ENCODE measurements at places on chromosomes 16 and 17.

- DNase-seq: no peak
These were observed 1.1 kb downstream of the NDEL1 start for GRCh38 chr17:8436844-8437171.

DNA sequence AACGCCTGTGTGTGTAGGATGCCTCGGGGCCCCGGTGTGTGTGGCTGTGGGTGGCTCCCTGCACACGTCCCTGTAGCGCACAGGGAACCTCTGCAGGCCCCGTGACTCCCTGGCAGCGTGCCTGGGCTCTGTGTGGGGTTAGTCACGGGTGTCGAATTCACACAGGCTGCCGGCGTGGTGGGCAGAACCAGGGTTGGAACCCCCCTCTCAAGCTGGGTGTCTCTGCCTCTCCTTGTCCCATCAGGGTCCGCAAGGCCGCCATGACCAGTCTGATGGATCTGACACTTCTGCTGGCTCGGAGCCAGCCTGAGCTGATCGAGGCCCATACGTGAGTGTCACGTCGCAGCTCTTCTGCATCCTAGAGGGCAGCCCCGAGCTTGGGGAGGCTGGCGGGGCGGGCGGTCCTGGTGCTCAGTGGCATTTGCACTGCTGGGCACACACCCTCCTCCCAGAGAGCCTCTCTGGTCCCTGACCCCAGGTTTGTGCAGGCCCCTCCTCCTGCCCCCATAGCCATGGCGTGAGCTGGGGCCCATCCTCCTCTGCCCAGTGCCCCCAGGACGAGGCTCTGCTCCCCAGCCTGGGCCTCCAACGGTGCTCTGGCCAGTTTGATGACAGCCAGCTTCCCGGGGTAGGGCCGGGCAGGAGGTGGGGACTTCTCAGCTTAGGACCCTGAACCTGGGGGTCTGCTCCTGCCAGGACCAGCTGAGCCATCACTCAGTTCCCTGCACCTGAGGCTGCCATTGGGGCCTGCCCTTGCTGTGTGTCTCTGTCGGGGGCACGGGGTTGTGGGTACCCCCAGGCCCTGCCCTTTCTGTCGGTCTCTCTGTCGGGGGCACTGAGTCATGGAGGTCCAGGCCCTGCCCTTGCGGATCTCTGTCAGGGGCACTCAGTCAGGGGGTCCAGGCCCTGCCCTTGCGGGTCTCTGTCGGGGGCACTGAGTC is 88.1 kb upstream of the ZNF750 start:
- DNase-seq: no peak

DNA sequence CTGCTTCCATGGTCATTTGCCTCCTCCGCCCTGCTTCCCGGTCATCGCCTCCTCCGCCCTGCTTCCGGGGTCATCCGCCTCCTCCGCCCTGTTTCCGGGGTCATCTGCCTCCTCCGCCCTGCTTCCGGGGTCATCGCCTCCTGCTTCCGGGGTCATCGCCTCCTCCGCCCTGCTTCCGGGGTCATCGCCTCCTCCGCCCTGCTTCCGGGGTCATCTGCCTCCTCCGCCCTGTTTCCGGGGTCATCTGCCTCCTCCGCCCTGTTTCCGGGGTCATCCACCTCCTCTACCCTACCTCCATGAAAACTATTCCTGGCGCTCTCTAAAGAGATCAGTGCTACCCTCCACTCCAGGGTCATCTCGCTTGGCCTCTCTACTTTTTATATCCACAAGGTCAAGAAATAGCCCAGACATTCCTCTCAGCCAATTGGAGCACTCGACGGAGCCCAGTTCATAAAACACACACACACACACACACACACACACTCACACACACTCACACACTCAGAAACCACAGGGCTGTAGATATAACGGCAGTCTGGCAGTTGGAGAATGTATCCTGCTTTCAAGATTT is 44.8 kb downstream of the TRARG1 start:
- DNase-seq: no peak

GRCh38 chr17:82602487-82602886 is 45.8 kb downstream of the WDR45B start:
- DNase-seq: no peak

GRCh38 chr17:36999471-36999870 is 50.7 kb downstream of the AATF start:
- no peak for DNase-seq

DNA sequence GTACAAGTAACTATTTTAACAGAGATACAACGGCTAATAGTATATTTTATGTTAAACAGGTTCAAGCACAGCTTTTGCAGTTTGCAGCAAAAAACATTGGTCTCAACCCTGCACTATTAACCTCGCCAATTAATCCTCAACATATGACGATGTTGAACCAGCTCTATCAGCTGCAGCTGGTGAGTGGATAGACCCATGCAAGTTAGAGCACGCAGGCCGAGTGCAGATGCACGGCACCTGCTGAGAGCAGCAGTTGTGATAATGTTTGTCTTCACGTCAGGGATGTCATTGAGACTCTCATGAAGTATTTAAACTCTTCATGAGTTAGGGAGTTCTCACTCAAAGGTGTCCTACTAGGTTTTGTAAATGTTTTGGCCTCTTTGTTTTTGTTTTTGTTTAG is 45.6 kb downstream of the TMC6 start:
- no peak for DNase-seq

DNA sequence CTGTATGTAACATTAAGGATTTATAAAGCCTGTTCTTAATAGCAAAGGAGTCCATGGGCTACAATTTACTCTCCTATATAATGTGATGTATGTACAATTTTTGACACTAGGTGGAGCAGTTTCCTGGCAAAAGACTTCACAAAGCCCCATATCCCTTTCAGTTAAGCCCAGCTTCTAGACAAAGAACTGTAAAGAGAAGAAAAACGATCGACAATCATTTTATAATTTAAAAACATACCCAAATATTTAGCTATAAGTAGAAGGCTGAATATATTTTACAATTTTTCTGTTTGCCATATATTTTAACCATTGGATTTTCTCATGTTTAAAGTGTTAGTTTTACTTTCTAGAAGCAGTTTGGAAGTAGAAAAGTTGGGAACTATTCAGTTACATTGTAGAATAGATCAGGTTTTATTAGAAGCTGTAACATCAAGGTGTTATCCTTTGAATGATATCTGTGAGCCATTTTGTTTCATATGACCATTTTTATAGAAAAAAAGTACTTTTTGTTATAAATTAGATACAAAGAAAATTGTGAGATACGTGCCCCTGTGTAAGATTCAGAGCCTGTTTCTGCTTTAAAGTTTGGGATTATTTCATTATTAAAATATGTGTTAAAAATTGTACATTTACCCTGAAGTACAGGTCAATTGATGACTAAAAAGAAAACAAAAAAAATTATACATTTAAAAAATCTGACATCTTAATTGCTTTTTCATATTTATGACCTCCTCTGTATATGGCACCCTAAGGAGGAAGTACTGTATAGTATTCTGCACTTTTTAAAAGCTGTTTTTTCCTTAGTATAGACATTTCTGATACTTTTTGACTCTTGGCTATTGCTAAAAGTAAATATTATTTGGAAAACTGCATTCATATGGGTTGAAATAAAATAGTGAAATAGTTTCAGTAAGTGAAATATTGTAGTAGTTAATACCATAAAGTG is 46.3 kb downstream of the VMP1 start:
- DNase-seq: no peak

- no peak for DNase-seq
These were observed 36.2 kb upstream of the DNAH17 start for GRCh38 chr17:78613416-78613815.

DNA sequence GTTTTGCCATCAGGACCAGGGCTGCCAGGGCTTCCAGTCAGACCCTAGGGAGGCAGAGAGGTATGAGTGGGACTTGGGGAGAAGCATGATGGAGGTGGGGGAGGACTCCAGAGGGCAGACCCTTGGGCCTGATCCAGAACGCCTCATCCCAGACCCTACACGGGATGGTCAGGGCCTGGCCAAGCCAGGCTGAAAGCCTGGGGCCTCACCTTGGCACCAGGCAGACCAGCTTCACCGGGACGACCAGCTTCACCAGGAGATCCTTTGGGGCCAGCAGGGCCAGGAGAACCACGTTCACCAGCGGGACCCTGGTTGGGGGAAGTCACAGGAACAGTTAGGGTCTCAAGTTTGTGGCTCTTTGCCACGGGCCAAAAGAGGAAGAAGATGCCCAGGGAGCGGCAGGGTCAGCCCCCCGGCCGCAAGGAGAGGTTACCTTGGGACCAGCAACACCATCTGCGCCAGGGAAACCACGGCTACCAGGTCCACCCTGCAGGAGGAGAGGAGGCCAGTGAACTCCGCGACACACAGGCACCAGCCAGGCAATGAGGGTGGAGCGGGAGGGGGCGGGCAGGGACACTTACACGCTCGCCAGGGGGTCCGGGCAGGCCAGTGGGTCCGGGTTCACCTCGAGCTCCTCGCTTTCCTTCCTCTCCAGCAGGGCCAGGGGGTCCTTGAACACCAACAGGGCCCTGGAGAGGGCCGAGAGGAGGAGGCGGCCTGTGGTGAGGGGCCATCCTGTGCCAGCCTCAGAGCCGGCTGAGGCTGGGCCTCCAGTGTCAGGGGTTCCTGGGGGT is 7.1 kb downstream of the COL1A1 start:
- DNase-seq: no peak

DNA sequence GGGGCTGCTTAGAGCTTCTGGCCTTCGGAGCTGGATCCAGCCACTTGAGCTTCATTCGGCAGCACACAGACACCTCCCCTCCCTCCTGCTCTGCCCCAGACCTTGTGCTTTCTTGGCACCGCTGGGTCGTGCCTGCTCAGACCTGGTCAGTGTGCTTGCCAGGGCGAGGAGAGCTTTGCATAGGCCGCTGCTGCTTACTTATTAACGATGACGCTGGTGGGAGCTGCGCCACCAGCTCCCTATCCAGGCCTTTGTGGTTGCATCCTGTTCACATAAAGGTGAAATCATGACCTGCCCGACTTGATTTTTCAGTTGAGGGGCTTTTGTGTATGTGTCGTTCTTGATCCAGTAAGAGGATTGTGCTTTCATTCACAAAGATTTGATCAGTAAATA is 101.1 kb downstream of the MSI2 start:
- no peak for DNase-seq

DNA sequence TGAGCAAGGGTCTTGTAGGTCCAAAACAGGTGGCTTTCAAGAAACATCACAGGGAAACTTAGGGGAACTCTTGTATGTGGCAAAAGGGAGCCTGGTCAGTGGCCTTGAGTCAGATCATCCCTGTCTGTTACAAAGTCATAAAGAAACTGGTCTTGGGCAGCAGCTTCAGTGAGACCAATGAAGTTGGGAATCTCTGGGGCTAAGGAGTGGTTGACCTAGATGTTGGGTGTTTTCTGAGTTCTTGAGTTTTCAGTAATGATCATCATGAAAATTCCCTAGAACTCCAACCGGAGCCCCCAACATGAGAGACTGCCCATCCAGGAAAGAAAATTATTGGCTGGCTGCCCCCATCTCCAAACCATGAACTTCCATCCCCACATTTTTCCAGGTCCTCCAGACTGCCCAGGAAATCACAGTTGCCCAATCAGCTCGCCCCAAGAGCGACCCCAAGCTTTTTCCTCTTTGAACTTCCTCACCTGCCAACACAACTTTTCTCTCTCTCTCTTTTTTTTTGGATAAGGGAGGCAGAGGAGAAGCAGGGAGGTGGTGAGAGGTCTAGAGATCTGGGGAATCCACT is 3.9 kb downstream of the CCR7 start:
- no peak for DNase-seq

DNA sequence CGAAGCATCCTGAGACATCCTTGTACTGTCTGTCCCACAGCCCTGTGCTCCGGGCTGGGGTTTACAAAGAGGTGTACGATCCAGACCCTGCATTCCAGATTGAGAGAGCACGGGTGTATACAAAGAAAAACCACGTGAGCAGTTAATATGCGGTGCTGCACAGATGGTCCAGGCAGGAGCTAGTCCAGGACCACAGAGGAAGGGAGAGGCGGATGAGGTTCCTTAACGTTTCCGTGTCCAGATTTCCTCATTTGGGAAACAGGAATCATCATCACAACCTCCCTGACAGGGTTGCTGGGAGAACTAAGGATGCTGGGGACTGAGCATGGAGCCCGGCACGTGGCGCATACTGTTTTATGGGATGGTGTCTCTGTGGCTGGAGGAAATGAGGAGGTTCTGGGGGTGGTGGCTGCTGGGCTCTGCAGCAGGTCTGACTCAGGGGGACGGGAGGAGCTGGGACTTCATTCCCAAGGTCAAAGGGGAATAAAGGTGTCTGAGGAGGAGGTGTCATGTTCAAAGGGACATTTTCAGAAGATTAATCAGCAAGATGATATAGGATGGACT is 26.2 kb downstream of the WIPI1 start:
- DNase-seq: no peak

GRCh38 chr17:69093279-69093789 is 32.6 kb upstream of the ABCA9 start:
- no peak for DNase-seq

- no peak for DNase-seq
These were observed 35.8 kb upstream of the ABCA9 start for GRCh38 chr17:69096541-69096940.

- no peak for DNase-seq
These were observed 4.9 kb downstream of the MYLK3 start for GRCh38 chr16:46743232-46743719.

DNA sequence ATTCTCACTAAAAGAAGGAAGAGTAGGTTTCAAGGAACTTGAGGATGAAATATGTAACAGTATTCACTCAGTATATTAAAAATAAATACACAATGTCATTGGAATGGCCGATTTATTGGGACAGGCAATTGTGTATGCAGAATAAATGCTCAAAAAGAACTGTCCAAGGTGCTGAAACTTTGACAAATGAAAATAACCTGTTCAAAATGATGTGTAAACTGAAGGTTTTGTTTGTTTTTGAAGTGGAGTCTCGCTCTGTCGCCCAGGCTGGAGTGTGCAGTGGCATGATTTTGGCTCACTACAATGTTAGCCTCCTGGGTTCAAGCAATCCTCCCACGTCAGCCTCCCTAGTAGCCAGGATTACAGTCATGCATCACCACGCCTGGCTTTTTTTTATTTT is 318.7 kb upstream of the RBFOX1 start:
- DNase-seq: no peak

- DNase-seq: no peak
These were observed 424 bp downstream of the TEKT5 start for GRCh38 chr16:10694306-10694705.

GRCh38 chr16:31071861-31072260 is 2.2 kb downstream of the ZNF668 start:
- no peak for DNase-seq

- no peak for DNase-seq
These were observed 409.6 kb downstream of the NPIPA8 start for GRCh38 chr16:17926866-17927399.

DNA sequence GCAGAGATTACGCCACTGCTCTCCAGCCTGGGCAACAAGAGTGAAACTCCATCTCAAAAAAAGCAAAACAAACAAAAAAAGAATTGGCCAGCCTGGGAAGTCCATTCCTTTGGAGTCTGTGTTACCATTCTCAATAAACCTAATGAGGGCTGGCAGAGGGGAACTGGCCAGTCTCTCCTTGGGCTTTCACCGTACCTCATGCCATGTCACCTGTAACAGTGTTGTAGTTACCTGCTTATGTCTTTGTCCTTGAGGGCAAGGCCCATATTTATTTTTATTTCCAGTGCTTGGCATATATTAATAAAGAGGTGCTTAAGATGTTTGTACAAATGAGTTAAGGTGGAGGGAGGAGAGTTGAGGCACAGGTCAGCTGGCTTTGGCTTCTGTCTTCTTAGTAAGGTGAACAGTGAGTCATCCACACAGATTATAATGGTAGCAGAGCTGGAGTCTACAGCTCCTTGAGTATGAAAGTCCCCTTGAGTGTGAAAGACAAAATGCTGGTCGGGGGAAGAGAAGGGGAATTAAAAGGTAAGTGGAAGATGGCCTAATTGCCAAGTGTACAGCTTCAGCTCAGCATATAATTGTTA is 8.4 kb downstream of the C1QBP start:
- no peak for DNase-seq

- no peak for DNase-seq
These were observed 16.3 kb upstream of the RBFOX1 start for GRCh38 chr16:7316281-7316888.
